ENCODE measurements at places on chromosomes 1 and 21.
A peak's percentile ranks its signal among the peaks of the same experiment; 100 is the strongest.

GRCh38 chr1:167305706-167306277, 85.1 kb downstream of the POU2F1 start:
- DNase-seq, result no peak

- DNase-seq, result no peak
Measured at GRCh38 chr21:41993744-41994143, 16.4 kb downstream of the ZBTB21 start.

DNA sequence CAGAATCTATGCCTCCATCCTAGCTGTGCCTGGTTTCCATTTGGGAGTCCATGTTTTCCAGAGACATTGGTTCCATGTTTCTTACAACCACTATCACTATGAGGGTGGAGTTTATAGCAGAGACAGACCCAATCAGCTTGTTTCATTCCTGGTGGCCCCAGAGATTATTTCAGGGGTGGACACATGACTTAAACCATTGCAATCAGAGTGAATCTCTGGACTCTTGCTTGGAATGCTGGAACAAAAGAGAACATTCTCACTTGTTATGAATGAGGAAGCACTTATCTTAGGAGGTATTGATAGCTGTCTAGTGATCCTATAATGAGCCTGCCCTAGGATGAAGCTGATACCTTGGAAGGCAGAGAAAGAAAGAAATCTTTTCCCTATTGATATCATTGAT, 250.3 kb downstream of the ATG4C start:
- DNase-seq, result no peak

DNA sequence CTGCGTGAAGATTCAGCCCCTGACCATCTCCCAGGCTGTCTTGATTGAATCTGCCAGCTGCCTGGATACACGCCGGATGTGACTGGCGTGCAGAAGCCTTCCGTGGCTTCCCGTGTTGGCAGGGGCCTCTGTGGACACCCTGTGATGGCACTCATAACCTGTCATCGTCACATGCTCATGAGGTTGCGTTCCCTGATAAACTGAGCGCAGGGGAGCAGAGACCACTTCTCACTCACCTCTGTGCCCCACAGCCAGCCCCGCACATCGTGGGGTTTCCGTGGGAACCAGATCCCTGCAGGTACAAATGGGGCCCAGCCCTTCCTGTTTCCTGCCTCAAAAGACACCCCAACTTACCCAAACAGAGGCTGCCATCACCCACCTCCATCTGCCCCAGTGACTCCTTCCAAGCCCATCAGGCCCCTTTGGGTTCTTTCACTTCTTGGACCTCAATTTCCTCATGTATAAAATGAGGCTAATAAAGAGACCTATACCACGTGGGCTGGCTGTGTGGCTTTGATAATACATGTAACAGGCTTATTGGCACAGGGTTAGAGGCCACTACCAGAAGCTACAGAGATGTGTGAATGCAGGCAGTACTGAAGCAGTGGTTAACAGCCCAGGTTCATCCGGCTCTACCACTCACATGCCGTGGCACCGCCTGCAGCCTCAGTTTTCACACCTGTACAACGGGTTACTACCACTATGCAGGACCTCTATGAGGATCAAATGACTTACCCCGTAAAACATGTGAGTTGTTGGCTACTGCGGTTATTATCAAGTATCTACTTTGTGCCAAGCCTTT, 23.6 kb downstream of the HTR6 start:
- DNase-seq, result no peak

- no peak for DNase-seq
Measured at GRCh38 chr1:204255966-204256365, 42.2 kb upstream of the GOLT1A start.

DNA sequence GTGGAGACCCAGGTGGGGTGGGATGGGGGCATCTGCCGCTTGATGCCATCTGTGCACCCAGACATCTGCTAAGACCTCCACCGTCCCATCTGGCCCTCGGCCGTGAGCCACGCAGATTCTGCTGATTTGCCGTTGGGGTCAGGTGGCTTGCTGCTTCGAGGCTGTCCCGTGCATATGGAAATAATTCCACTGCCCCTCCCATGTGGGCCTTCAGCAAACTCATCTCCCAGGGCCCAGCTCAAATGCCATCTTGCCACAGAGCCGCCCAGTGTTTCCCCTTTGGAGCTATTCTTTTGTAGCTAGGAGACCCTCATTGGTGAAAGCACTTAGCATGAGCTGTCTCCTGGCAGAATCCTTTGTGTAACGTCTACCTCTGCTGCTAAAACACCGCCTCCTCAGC, 99.8 kb downstream of the KAZN start:
- DNase-seq, result no peak

- no peak for DNase-seq
Measured at GRCh38 chr1:90192408-90192807, 197.5 kb downstream of the ZNF326 start.

DNA sequence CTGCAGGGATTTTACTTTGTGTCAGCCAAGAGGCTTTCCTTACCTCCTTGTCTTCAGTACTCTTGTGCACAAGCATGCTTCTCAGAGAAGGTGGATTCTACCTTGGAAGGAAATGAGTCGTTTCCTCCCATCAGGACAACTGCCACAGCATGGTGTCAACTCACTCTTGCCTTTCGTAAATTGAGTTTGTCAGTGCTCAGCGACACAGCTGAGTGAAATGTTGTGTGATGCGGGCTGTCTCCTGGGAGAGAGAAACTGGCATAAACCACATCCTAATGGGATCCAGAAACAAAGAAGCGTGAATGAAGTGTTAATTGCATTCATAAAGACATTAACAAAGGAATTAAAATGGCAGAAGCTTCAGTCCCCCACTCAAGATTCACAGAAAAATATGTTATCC, 51.5 kb upstream of the SLC22A15 start:
- no peak for DNase-seq

- no peak for DNase-seq
Measured at GRCh38 chr1:173191011-173191705, 16.0 kb downstream of the TNFSF4 start.

DNA sequence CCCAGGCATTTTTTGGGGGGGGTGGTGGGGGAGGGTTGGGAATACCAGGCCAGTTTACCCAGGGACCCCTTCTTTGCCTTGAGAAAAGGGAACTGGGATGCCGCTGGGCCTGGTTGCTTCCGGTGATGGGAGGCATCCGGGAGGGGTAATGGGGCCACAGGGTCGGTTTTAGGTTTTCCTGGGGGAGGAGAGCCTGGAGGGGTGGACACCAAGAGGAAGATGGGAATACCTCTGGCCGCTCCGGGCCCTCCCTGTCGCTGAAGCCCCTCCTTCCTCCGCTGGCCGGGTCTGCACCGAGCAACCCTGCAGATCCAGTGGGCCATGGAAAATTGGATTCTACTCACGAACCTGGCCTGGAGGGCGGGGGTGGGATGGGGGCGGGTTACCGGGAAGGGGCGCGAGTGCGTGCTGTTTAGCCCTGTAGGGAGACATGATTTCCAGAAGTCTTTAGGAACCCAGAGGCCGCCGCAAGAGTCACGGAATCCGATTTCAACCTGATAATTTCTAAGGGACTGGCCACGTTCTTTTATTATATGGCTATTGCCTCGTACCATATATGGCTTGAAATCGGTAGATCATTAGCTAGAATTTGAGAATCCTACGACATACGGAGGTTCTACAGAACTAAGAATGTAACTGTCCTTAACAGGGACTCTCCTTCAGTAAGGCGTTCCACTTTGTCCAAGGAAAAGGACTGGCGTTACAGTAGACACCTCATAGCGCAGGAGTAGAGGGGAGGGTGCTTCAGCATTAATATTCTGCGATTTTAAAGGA, 749 bp downstream of the AKIRIN1 start:
- DNase-seq, result peak; percentile 41

- DNase-seq, result no peak
Measured at GRCh38 chr21:44893948-44894656, 20.6 kb upstream of the PTTG1IP start.

- DNase-seq, result no peak
Measured at GRCh38 chr21:42223826-42224575, 5.1 kb downstream of the ABCG1 start.

DNA sequence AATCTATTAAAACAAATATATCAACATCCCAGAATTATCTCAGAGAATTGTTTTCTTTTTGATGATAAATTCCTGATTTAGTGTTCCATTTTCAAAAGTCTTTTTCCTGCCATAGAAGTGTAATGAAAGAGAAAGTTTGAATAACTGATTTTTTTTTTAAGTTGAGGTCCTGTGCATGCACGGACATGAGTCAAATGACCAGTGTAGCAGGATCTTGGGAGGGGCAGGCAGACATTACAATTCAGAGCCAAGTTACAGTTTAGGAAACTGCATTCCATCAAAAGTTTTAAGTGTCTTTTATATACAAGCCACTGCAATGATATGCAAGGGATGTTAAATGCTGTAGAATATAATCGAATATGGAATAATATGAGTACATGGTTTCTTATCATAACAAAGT, 227.5 kb downstream of the HMCN1 start:
- no peak for DNase-seq

DNA sequence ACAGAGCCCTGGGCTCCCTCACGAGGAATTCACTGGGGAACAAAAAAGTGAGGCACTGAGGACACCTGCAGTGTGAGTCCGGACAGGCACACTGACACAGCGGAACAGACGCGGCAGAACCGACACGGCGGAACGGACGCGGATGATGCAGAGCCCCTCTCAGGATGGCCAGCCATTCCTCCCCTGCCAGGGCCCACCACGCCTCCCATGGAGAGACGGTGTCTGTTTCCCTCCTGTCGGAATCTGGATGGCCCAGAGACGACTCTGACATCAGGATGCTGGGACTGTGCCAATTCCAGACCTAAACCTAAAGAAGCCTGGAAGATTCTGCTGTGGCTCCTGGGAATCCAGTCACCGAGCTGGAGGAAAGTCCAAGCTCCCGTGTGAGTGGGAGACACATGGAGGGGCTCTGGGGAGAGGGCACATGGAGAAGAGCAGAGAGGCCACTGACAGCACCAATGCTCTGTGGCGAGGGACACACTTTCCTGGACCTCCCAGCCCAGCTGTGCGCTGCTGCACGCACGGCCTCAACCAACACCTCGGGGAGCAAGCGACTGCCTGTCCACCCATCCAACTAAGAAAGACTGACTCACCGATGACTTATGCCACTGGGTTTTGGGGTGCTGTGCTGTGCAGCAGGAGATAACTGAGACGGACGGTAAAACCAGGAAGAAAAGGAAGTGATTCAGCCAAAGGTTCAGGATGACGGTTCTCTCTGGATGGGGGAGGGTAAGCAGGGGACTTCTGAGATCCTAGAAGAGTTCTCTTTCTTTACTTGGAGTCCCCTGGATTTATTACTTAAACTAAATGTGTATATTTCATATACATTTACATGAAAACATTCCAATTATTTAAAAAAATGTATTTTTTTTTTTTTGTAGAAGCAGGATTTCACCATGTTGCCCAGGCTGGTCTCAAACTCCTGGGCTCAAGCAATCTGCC, 23.3 kb downstream of the ZBTB17 start:
- DNase-seq, result no peak

- no peak for DNase-seq
Measured at GRCh38 chr1:36590264-36590663, 107.6 kb upstream of the CSF3R start.

DNA sequence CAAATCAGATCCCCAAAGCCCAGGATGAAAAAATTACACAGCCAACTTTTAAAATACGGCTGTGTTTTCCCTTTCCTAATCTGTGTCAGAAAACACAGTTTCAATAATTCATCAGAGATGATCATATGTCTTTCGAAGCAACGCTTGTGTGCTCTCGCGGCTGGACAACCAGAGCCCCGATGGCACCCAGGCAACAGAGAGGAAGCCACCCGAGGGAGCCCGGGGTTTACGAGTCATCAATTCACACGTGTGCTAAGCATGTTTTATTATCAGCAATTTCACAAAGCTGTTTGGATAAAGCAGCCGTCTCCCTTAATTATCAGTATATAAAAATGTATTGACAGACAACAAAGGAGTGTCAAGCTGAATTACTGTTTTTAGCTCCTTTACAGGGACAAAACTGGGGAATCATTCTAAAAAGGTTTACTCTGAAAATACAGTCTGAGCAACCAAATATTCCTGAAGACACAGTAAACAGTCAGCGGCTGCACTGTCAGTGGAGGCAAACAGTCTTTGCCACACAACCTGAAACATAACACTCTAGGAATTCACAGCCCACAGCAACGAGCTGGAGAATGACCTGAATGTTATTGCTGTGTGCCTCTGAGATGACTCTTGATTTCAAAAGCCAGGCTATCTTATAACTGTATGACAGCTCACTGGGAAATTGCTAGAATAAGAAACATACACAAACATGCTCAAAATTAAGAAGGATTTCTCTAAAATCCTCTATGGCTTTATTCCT, 201.0 kb downstream of the SIPA1L2 start:
- no peak for DNase-seq

GRCh38 chr1:204560590-204561150, 44.5 kb downstream of the MDM4 start:
- no peak for DNase-seq

DNA sequence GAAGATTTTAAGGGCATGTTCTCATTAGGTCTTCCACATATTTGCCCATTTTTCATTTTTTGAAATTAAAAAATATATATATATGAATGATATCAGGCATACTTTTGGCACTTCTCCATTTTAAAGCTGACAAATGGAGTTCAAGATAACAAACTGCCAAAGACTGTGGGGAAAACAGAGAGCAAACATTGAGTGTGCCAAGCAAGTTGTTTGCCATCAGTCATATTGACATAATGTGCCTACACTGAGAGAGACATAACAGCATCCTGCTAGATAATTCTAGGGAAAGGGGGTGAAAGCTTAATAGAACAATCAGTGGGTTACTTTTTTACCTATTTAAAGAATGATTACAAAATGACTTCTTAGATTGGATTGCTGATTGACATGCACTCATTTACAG, 529.4 kb upstream of the CXADR start:
- no peak for DNase-seq

- DNase-seq, result no peak
Measured at GRCh38 chr1:68230484-68230802, 1.9 kb downstream of the WLS start.

GRCh38 chr1:24107462-24108138, 4.3 kb downstream of the MYOM3 start:
- DNase-seq, result no peak

All from right renal cortex interstitium (tissue), 3 donors.